Stimulated activated CD8-positive, alpha-beta memory T cell treated with anti-CD3 and anti-CD28 coated beads, Interleukin-15, amount 100 ng/mL, for 48 hours (primary cell): ENCODE measurements at places on chromosomes 2 and 18.

DNA sequence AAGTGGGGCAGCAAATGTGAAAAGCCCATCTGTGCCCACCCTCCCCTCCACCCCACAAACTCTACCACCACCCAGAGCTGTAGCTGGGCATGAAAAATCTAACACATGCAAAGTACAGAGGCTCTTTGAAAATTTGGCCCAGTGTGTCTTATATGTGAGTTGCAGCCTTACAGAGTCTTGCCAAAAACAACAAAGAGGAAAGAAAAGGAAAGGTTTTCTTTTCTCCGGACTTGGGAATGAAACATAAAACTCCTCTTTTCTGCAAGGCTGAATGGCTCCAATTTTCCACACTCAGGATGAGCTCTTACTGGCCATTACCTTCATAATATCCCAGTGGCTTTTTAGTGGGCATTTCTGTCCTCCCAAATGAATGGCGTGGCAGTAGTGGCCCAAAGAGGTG lies 27.9 kb upstream of the POU3F3 start:
- no peak for DNase-seq

- no peak for DNase-seq
Observed at GRCh38 chr18:12849548-12849947, 34.5 kb downstream of the PTPN2 start.

DNA sequence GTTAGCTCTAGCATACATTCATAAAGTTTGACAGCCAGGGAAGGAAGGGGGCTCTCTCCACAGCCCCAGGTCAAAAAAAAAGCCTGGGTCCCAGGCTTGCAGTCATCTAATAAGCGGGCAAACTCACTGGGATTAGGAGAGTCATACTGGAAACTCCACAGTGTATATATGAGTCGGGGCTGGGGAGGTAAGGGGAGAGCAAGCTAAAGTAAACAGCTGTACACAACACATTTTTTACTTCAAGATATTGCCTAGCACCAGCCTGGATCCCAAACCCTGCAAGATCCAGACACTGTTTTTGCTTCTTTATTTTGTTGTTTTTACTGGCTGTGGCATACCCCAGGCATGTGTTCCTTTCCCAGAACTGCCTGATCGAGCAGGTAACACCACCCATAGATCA lies 291.3 kb upstream of the TANK start:
- no peak for DNase-seq

GRCh38 chr18:45503990-45504389 lies 111.3 kb upstream of the SLC14A2 start:
- no peak for DNase-seq

- DNase-seq, result no peak
Observed at GRCh38 chr2:106322281-106322680, 128.2 kb upstream of the UXS1 start.

GRCh38 chr18:10715791-10716190 lies 190.0 kb downstream of the NAPG start:
- no peak for DNase-seq
